ENCODE measurements at places on chromosomes 1 and 21.

GRCh38 chr1:64472805-64473204 is 2.9 kb downstream of the CACHD1 start:
- no peak for DNase-seq

DNA sequence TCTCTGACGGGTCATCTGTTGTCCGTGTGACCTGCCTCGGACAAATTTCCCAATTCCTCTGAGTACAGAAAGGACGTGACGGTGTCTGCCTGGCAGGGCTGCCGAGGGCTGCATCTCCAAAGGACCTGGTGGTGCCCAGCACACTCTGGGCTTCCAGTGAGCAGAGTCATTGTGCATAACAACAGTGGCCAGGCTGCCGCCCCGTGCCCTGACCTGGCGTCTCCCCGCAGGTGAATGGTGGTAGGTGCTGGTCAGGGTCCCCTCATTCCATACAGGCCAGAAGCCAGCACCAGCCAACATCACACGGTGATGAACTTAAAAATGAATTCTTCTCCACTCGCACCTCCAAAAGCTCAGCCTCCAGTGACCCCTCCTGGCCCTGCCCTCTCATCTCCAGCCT is 28.2 kb downstream of the PRDM16 start:
- no peak for DNase-seq

DNA sequence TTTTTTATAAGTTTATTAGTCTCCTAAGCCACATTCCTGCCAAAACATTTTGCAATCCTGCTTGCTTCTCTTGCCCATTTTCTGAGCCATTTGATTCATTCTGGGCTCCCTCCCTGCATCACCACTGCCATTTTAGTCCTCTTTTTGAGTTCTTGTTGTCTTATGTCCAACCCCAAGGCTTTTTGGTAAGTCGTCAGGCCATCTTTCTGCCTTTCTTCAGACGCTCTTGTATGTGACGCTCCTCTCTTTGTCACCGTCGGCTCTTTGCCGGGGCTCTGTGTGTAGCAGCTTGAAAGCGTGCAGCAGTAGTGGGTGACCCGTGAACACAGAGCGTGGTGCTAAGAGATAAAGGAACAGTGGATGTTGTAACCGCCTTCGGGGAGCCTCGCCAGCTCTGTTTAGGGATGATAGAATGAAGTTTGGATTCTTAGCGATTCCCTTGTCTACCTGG is 14.6 kb downstream of the HUNK start:
- no peak for DNase-seq

GRCh38 chr1:209620487-209620884 is 31.7 kb downstream of the LAMB3 start:
- peak; percentile 18 for DNase-seq

DNA sequence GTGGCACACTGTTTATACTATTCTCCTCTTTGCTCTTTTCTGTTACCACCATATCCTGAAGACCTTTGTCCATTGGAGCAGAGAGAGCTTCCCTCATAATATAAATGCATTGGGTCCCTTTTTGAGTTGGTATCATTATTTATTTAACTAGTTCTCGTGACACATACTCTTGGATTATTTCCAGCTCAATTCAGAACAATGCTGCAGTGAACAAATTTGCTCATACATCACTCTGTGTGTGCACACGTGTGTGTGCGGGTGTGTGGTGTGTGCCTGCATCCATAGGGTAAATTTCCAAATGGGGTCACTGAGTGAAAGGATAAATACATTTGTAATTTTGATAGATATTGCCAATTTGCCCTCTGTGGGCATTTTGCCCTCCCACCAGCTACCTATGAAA is 5.8 kb downstream of the PLA2G2A start:
- no peak for DNase-seq

DNA sequence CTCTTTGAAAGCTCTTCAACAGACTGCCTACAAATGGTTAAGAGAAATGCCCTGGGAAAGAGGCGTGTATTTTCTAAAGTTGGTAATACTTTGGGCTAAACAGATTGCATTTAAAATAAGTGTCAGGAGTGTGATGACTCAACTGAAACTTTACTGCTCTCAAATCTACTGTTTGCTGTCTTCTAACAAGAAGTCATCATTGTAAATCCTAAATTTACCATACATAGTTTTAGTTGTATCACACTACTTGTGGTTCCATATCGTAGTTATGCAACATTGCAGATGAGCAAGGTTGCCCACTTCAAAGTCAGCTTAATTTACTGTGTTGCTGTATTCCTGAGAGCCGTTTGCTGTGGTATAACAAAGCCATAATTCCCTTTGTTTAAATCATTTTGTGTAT is 59.6 kb downstream of the RGS21 start:
- no peak for DNase-seq

DNA sequence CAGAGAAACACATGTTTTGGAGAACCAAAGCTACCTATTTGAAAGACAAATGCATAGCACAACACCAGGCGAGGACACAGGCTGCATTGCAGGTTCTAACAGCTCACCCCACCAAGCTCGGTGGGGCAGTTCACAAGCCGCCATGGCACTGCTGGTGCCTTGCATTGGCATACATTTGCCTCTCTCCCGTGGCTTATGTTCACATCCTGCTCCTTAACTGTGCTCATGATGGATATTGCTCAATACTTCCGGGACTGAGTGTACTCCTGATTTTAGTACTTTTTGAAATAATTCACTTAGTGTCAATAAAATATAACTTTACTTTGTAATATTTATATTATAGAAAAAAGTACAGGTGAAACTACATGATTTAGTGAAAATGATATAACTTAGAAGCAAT is 1187.4 kb upstream of the NCAM2 start:
- DNase-seq: no peak

- DNase-seq: no peak
Observed at GRCh38 chr1:92480813-92481598, 5.7 kb downstream of the GFI1 start.

DNA sequence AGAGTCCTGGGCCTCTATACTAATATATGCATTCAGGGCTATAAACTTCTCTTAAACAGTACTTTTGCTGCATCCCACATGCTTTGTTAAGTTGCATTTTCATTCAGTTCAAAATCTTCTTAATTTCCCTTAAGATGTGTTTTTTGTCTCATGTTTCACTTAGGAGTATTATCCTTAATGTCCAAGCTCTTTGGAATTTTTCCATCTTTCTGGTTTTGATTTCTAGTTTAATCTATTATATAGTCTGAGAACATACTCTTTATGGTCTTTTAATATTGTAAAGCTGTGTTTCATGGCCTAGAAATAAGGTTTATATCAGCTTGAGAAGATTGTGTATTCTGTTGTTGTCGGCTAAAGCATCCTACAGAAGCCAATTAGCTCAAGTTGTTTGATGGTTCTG is 1041.8 kb downstream of the PLA2G4A start:
- DNase-seq: no peak

GRCh38 chr1:180157108-180157507 is 2.4 kb downstream of the QSOX1 start:
- DNase-seq: no peak

- DNase-seq: no peak
Observed at GRCh38 chr1:226349801-226350518, 41.0 kb upstream of the LIN9 start.

- DNase-seq: no peak
Observed at GRCh38 chr1:175861626-175862367, 118.4 kb upstream of the TNR start.

- DNase-seq: no peak
Observed at GRCh38 chr1:229106526-229107125, 164.3 kb upstream of the RAB4A start.

DNA sequence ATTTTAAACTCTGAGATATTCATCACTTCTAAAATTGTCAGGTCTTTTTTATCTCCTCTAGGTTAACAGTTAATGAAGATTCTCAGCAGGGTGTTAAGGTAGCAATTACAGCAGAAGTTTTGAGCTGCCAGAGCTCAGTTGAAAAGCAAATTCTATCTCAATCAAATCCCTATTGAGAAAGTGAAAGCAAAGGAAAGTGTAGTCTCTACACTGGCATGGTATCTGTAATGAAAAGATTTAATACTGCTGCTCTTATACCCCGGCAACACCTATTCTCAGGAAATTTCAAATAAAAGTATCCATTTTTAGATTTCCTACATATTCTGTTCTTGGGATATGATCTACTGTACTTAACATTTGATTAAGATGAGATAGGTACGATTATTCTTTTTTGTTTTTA is 913.5 kb downstream of the MRPL39 start:
- no peak for DNase-seq

DNA sequence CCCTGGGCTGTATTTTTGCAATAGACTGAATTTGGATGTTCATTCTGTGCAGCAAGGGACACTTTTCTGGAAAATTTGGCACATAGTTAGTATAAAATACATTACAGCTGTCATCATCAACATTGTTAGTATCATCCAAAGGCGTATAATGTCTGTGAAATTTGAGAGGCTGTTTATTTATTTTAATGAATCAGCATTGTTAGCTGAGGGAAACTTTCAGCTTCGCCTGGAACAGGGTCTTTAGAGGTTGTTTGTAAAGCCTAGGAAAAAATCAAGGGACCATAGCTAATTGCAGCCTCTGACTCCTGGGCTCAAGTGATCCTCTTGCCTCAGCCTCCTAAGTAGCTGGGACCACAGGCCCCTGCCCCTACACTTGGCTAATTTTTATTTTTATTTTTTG is 106.8 kb upstream of the USP24 start:
- no peak for DNase-seq

- no peak for DNase-seq
Observed at GRCh38 chr1:175116903-175117302, 49.3 kb downstream of the TNN start.

DNA sequence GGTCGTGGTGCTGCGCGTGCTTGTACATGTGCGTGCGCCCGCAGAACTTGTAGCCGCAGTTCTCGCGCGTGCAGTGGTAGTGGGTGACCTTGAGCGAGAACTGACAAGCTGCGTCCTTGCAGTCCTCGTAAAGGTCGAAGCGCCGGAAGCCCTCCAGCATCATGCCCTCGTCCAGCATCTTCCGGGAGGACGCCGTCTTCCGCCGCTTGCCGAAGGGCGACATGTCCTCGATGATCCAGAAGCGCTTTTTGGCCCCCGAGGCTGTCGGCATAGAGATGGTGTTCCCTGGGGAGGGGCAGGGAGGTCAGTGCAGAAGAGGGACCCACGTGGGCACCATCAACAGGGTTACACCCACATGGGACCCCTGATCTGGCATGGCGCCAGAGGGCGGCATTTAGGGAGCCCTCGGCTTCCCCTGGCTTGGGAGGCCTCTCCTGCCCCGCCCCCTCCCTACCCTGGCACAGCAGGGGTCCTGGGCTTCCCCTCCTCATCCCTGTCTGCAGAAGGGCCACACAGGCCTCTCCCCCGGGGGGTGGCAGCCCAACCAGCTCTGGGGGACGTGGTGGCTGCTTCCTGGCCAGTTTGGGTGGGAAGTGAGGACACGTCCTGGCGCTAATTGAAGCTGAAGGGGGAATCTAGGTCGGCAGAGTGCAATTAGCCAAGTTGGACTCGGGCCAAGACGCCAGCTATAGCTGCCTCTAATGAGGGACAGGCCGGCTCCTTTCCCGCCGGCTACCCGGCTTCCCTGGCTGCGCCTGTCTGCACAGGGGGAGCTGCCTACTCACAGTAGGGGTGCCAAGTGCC is 156.5 kb downstream of the CASZ1 start:
- no peak for DNase-seq

GRCh38 chr1:174938281-174939007 is 61.3 kb upstream of the CACYBP start:
- DNase-seq: no peak
